B cell (primary cell): ENCODE measurements at places on chromosomes 12 and 14. TPM values are rescaled to one million over a fixed set of nuclear protein-coding genes. Genes with fewer than 3 reads are reported as not detected.

GRCh38 chr12:2492236-2492635 lies 302.5 kb upstream of the FKBP4 start:
- H3K27me3 ChIP-seq: no peaks in the 10 kb centered on the region
- DNase-seq: no peak
- no peak overlapping the region for H3K27ac ChIP-seq
- H3K4me1 ChIP-seq: no peaks in the 10 kb centered on the region

ZBTB1 gene
- total RNA-seq: 108 and 109 TPM in 2 replicates

- H3K27ac ChIP-seq: no peak overlapping the region
- H3K4me3 ChIP-seq: no peak overlapping the region
- H3K36me3 ChIP-seq: no peaks in the 10 kb centered on the region
- no peaks in the 10 kb centered on the region for H3K27me3 ChIP-seq
Observed at GRCh38 chr12:7989827-7990491, 42.6 kb upstream of the FOXJ2 start.

DNA sequence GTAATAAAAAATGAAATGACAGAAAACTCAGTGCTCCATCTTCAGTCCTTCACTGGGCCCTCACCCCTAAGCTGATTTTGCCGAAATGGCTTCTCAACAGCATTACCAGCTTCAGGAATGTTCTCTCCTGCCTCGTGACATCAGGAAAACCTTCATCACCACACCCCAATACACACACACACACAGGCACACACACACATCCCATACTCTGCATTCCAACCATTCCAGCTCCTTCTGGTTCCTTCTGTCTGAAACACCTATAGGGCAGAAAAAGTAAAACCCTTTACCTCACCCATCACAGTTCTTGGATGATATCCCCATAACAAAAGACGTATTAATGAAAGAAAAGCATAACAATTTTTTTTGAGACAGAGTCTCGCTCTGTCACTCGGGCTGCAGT lies 75.9 kb downstream of the CCDC60 start:
- DNase-seq: no peak
- no peak overlapping the region for H3K27ac ChIP-seq
- H3K36me3 ChIP-seq: no peaks in the 10 kb centered on the region
- no peak overlapping the region for H3K4me3 ChIP-seq

TWF1 gene
- total RNA-seq: 30.0 and 34.3 TPM in 2 replicates

COX8C gene
- not detected in 2 replicates for total RNA-seq

KICS2 gene
- total RNA-seq: 18.7 and 21.2 TPM in 2 replicates

GRCh38 chr14:49853158-49853477 lies 530 bp upstream of the NEMF start:
- peaks cover 15% of the 10 kb centered on the region for H3K36me3 ChIP-seq
- no peaks in the 10 kb centered on the region for H3K27me3 ChIP-seq
- H3K4me3 ChIP-seq: peak overlapping the region; percentile 99
- peak overlapping the region; percentile 88 for H3K27ac ChIP-seq
- peaks cover 25% of the 10 kb centered on the region for H3K4me1 ChIP-seq

TEX52 gene
- total RNA-seq: not detected in 2 replicates

ANGEL1 gene
- 25.2 and 27.3 TPM in 2 replicates for total RNA-seq

- no peak for DNase-seq
- H3K4me3 ChIP-seq: no peak overlapping the region
- no peaks in the 10 kb centered on the region for H3K36me3 ChIP-seq
- no peak overlapping the region for H3K27ac ChIP-seq
- H3K4me1 ChIP-seq: no peaks in the 10 kb centered on the region
Observed at GRCh38 chr12:46908236-46908935, 82.6 kb upstream of the SLC38A4 start.

DNA sequence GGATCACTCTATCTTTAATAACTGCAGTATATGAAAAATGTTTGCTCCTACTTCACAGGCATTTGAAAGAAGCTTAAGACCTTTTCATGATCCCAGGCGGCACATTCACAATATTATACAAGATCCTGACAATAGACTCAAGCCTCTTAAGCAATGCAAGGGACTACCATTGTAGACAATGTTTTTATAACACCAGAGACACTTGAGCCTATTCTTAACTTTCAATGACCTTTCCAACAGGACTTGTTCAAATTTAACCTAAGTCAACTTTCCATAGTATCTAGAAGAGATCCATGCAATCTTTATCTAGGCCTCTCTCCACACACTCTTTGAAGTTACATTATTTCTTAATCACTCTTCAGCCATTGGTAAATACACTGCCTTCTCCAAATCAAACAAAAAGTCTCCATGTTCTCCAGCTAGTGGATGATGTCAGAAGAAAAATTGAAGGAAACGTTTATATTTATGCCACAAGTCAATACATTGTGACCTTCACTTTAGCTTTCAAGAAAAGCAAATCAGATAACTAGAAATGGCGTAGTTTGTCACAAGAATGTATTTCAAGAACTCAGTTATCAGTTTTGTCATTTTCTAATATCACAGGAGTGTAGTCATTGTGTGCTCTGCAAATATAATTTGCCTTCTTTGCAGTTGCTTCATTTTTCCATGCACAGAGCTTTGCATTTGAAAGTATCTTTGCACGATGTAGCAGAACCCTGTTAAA lies 41.2 kb downstream of the PHLDA1 start:
- no peak overlapping the region for H3K4me3 ChIP-seq
- no peak for DNase-seq
- H3K4me1 ChIP-seq: no peaks in the 10 kb centered on the region
- H3K36me3 ChIP-seq: no peaks in the 10 kb centered on the region

- no peaks in the 10 kb centered on the region for H3K36me3 ChIP-seq
- H3K27me3 ChIP-seq: no peaks in the 10 kb centered on the region
- peak overlapping the region; percentile 74 for H3K4me3 ChIP-seq
- H3K27ac ChIP-seq: peak overlapping the region; percentile 83
Observed at GRCh38 chr12:68806488-68807237, 1.3 kb upstream of the MDM2 start.

FZD10 gene
- not detected in 2 replicates for total RNA-seq

DNA sequence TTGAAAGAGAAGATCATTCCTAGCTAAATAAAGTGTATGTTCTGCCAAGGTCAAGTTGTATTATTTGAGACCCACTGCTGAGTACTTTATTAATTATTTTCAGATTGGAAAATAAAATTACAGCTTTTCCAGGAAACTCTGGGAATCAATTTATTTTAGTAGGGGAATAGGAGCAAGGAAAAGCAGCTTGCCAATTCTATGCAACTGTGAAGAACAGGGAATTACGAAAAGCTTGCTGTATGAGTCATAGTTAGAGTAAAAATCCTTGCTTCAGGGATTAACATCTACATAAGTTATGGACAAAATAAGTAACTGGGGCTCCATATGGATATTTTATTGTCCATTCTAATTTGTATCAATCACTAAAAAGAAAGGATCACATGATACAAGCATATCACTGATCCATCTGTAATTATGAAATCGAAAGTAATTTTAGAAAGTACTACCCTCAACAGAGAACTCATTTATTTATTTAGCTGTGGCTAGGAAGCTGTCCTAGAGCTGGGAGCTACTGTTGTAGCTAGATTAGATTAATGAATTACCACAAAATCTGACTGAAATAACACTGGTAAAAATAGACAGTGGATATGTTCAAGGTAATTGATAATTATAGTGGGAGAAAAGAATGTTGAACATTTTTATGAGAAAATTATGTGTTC lies 303.5 kb upstream of the NPAS3 start:
- no peaks in the 10 kb centered on the region for H3K27me3 ChIP-seq
- H3K4me1 ChIP-seq: no peaks in the 10 kb centered on the region
- no peak overlapping the region for H3K4me3 ChIP-seq
- H3K27ac ChIP-seq: no peak overlapping the region
- no peaks in the 10 kb centered on the region for H3K36me3 ChIP-seq
- no peak for DNase-seq

FGF23 gene
- not detected in 2 replicates for total RNA-seq

- H3K4me3 ChIP-seq: no peak overlapping the region
- DNase-seq: no peak
- H3K27ac ChIP-seq: no peak overlapping the region
- H3K36me3 ChIP-seq: no peaks in the 10 kb centered on the region
Observed at GRCh38 chr12:116867523-116867922, 13.7 kb downstream of the HRK start.

- H3K27ac ChIP-seq: no peak overlapping the region
- H3K36me3 ChIP-seq: no peaks in the 10 kb centered on the region
- no peak overlapping the region for H3K4me3 ChIP-seq
- H3K27me3 ChIP-seq: no peaks in the 10 kb centered on the region
- no peaks in the 10 kb centered on the region for H3K4me1 ChIP-seq
Observed at GRCh38 chr14:63322897-63323573, 4.3 kb upstream of the GPHB5 start.

- H3K27me3 ChIP-seq: no peaks in the 10 kb centered on the region
- no peaks in the 10 kb centered on the region for H3K36me3 ChIP-seq
- DNase-seq: no peak
- H3K4me1 ChIP-seq: no peaks in the 10 kb centered on the region
- H3K4me3 ChIP-seq: no peak overlapping the region
Observed at GRCh38 chr12:97229004-97229403, 233.6 kb upstream of the RMST start.

SYNDIG1L gene
- not detected in 2 replicates for total RNA-seq

DNA sequence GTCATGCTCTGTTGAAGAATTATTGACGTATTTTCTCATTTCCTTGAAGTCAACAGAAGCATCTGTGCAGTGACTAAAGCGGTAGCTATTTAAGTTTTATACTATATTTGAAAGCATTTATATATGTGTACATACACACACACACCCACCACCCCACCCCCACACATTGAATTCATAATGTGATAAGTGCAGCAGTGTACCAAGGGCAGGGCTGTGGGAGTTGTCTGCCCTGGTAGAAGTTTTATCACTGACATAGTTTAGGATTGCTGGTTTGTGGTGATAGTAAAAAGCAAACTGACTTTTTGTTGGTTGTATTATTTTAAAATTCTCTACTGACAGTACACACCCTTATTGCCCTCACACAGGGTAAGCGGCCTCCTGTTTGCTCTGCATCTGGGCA lies 39.1 kb downstream of the GAS2L3 start:
- H3K4me1 ChIP-seq: no peaks in the 10 kb centered on the region
- DNase-seq: no peak
- H3K4me3 ChIP-seq: no peak overlapping the region

ESPL1 gene
- 1.7 and 2.4 TPM in 2 replicates for total RNA-seq

DNA sequence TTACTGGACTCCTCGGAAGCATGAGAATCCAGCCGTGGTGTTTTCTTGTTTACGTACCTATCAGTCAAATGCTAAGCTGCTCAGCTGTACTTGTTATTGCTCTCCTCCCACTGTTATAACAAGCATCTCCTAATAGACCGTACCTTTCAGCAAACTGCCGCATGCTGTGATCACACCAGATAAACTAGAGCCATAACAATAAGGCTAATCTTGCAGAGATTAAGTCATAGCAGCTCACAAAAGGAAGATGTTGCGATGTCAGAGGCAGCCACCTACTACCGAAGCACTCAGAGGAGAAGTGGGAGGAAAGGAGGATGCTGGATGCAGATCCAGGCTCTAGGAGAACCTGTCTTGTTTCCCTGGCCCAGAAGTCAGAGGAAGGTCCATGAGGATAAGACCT lies 196.0 kb downstream of the GALC start:
- no peaks in the 10 kb centered on the region for H3K36me3 ChIP-seq
- no peak overlapping the region for H3K27ac ChIP-seq

KRAS gene
- total RNA-seq: 40.7 and 41.8 TPM in 2 replicates

- H3K36me3 ChIP-seq: no peaks in the 10 kb centered on the region
- H3K4me1 ChIP-seq: no peaks in the 10 kb centered on the region
- no peaks in the 10 kb centered on the region for H3K27me3 ChIP-seq
- no peak for DNase-seq
Observed at GRCh38 chr12:106114447-106115068, 24.2 kb downstream of the NUAK1 start.

DNA sequence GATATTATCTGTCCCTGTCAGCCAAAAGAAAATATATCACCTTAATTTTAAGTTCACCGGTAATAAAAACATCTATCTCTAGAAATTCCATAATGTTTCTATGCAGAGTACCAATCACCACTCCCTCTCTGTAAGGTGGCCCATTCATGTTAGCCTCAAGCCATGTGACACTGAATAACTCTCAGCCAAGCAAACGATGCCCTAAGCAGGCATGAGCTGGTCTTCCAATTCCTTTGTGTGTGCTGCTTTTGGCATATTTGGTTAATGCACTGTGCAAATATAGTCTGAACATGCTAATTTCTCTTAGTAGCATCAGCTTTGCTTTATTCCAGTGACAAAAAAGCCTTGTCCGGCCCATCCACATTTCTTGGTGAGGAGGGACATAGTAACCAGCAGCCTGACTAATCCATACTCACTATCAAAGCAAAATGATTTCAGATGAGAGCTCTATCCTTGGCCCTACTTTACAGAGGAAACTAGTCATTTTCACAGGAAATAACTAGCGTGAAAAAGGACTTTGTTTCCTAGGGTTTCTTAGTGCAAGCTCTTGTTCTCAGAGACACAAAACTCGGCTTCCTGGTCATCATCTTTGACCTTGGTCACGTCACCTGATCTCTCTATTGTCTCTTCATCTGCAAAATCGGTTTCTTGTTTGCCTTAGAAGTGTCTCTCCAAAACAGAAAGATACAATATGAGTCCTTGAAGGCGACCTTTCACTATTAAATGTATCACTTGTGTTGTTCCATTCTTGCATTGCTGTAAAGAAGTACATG lies 59.2 kb upstream of the RTRAF start:
- H3K27me3 ChIP-seq: no peaks in the 10 kb centered on the region
- H3K4me3 ChIP-seq: no peak overlapping the region
- H3K4me1 ChIP-seq: peaks cover 5% of the 10 kb centered on the region
- peaks cover 1% of the 10 kb centered on the region for H3K36me3 ChIP-seq

DNA sequence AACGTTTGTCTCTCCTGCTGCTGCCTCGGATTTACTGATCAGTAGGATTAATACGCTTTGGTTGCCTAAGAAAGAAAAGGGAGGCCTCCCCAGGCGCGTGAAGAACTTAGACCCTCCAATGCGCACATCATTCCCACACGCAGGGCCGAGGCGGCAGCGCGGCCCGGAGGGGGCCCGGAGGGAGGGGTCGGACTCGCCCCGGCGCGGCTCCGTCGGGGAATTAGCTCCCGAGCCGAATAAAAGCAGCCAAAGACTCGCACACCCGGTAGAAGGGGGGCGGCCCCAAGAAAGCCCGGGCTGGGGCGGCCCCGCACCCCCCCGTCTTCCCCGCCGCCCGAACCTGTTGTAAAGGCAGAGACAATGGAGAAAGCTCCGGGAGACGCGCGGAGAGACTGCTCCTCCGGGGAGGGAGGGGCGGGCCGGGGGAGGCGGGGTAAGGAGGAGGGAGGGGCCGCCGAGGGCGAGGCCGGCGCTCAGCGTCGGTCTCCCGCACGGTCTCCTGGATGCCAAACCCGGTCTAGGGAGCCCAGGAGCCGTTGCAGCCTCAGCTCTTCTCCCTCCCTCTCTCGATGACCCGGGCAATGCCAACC lies at the start of gene NELL2:
NELL2 (minus strand) TSS at position 362 of the 590 bp plus-strand sequence. CDS start 446 bp downstream, outside the sequence.
- H3K27me3 ChIP-seq: peaks cover 34% of the 10 kb centered on the region
- peak within 1 kb of the TSS; percentile 63 for H3K4me3 ChIP-seq
- no peak within 1 kb of the TSS for H3K27ac ChIP-seq
- no peaks in the 10 kb centered on the region for H3K36me3 ChIP-seq
- peak; percentile 14 for DNase-seq

FAIM2 gene
- not detected in 2 replicates for total RNA-seq

KLRC2 gene
- 0.59 TPM in 1 of 2 replicates, not detected in the other for total RNA-seq

- no peak overlapping the region for H3K27ac ChIP-seq
- H3K4me3 ChIP-seq: no peak overlapping the region
- H3K36me3 ChIP-seq: no peaks in the 10 kb centered on the region
- H3K4me1 ChIP-seq: peaks cover 13% of the 10 kb centered on the region
- H3K27me3 ChIP-seq: no peaks in the 10 kb centered on the region
- DNase-seq: no peak
Observed at GRCh38 chr12:131106349-131106941, 152.7 kb downstream of the ADGRD1 start.

GRCh38 chr12:3935078-3935477 lies 61.9 kb upstream of the PARP11 start:
- H3K36me3 ChIP-seq: no peaks in the 10 kb centered on the region
- no peak overlapping the region for H3K4me3 ChIP-seq
- no peaks in the 10 kb centered on the region for H3K27me3 ChIP-seq
- H3K27ac ChIP-seq: no peak overlapping the region
- H3K4me1 ChIP-seq: no peaks in the 10 kb centered on the region

- no peaks in the 10 kb centered on the region for H3K36me3 ChIP-seq
- peak overlapping the region; percentile 85 for H3K4me3 ChIP-seq
- no peaks in the 10 kb centered on the region for H3K27me3 ChIP-seq
Observed at GRCh38 chr12:79935624-79936345, 888 bp upstream of the PPP1R12A start.
